OCI-M1 (cell line): ENCODE measurements at places on chromosomes 11 and 22.

DNA sequence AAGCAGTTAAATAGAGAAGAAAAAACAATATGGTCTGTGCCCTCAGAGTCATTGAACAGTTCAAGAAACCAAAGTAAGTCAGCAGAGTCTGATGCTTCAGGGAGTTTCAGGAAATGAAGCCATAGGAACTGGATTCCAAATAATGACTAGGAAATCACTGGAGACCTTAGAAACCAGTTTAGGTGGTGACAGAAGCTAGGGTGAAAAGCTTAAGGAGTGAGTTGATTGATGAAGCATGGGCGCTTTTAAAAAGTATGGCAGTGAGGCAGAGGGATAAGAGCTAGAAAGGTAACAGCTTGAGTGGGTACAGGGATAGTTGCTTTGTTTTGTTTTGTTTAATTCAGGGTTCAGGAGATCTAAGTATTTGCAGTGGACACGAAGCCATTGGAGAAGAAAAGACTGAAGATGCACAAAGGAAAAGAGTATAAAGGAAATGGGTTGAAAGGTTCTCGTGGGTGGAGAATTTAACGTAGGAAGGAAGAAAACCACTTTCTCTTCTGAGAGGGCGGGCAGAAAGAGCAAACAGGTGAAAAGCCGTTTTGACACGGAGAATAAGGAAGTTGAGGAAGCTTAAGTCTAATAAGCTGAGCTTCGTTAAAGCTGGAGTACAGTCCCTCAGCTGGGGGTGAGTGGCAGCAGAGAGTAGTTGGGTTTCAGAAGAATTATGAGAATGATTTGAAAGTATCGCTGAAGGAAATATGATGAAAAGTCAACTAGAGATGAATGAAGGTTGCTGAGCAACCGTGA, 14.8 kb downstream of the SGSM3 start:
- DNase-seq, result peak; percentile 52

GRCh38 chr22:35065796-35066218, at the start of gene ISX:
ISX (plus strand) TSS chr22:35066158; CDS start chr22:35067088, 930 bp downstream.
- no peak for DNase-seq

DNA sequence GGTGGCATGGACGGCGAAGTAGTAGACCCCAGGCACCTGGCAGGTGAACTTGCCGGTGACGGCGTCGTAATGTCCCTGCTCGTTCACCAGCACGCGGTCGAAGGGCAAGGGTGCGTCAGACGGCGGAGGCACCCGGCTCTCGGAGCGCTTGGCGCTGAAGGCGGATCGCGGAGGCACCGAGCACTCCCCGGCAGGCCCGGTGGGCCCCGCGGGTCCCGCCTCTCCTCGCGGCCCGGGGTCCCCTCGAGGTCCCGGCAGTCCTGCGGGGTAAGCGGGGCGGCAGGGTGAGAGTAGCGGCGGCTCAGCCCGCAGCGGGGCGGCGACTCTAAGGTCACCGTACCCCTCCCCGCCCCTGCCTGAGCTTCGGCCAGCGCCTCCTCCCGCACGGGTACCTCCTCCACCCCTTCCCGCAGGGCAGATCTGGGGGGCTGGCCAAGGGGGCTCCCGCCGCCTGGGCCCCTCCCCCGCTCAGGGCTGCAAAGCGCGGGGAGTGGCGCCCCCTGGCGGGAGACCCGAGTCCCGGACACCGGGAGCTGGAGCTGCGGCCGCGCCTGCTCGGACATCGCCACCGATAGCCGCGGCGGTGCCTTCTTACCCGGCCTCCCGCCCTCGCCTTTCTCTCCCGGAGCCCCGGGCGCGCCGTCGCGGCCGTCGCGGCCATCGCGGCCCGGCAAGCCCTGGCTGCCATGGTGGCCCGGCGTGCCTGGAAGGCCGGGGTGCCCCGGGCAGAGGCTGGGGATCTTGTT, 921 bp downstream of the C1QTNF5 start:
- DNase-seq, result peak; percentile 69

GRCh38 chr11:9277176-9277575, 12.0 kb upstream of the DENND5A start:
- no peak for DNase-seq

- no peak for DNase-seq
Measured at GRCh38 chr11:87019613-87020271, 18.0 kb upstream of the TMEM135 start.

- DNase-seq, result no peak
Measured at GRCh38 chr11:92546603-92547002, 322.0 kb downstream of the FAT3 start.

- DNase-seq, result no peak
Measured at GRCh38 chr11:116906479-116906878, 69.1 kb upstream of the APOA1 start.

- DNase-seq, result no peak
Measured at GRCh38 chr22:49297286-49297870, 530.3 kb downstream of the BRD1 start.

DNA sequence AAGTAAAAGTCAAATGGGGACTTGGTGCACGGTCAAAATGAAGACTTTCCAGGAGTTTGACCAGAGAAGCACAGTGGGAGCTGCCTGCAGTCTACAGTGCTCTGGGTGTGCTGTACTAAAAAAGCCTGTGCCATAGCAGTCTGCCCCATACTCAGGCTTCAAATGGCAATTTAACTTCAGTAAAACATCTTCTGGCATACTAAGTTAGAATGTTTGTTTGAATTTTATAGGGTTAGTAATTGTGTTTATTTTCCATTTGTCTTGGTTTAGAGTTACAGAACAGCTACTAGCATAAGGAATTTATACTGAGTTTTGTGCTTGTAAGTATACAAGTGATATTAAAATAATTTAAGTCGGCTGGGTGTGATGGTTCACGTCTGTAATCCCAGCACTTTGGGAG, 29.3 kb upstream of the LIPT2 start:
- DNase-seq, result no peak

- no peak for DNase-seq
Measured at GRCh38 chr11:1218256-1218787, 4.5 kb upstream of the MUC5B start.

DNA sequence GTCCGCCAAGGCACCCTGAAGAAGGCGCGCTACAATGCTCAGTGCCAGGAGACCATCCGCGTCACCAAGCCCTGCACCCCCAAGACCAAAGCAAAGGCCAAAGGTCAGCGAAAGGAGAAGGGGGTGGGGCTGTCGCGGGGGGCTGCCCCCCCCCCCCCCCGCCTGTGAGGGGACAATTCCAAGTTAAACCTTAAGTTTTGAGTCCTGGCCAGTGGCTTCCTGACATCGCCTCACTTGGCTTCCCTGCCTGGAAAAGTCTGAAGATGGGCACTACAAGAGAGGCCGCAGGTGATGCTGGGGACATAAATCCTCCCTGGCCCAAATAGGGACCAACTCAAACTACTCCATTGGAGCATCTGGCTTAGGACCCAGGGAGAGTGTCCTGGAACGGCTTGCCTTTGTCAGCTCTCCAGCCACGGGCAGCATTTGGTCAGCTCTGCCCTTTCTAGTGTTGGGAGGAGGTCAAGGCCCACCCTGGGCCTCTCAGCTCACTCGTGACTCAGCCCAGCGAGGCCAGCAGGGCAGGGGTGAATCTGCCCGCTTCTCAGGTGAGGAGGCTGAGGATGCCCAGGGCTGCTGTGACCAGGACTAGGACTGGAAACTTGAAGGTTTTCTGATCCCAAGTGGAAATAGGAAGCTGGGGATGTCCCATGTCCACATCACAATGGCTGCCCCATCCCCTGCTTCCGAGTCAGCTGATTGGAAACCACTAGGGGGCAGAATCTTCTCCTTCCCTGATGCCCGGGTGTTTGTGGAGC, 1.4 kb downstream of the MDK start:
- peak; percentile 69 for DNase-seq

- DNase-seq, result peak; percentile 29
Measured at GRCh38 chr11:122864386-122865115, 18.0 kb upstream of the JHY start.

GRCh38 chr22:30602049-30602448, 4.9 kb upstream of the TCN2 start:
- peak; percentile 66 for DNase-seq

DNA sequence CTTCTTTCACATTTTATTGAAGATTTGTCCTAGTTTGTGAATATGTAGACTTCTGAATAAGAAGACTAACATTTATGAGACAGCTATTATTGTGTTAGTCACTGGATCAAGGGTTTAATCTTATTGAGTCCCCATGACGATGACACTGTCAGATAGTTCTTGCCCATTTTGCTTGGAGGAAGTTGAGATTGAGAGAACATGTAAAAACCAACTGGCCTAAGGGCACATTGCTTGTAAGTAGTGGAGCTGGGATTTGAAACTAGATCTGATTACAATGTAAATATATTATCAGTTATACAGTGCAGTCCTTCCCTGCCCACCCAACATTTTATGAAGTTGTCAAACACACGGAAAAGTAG, 134.7 kb downstream of the HIPK3 start:
- DNase-seq, result no peak

DNA sequence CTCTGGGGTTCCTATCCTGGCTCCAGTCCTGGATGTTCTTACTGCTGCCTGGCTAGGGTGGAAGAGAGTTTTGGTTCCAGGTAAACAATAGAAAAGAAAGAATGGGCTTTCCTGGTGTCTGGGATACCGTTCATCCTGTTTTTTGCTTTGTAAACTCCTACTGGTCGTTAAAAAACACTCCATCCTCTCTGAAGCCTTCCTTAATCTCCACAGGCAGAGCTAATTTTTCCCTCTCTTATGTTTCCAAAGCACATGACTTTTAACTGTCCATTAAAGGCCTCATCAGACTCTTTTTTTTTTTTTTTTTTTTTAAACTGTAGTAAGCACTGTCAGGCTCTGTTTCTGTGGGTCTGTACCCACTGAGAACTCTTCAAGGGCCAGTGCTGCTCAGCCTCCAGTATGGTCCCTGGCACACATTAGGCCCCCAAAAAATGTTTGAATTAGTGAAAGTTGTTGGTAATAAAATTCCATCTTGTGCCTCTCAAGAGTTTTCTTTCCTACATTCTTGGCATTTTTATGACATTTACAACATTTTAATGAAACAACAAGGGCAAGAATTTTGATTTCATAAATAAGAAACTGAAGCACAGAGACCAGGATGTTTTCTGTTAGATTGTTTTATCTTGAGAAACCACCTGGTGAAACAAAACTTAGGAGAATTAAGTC, 104.2 kb downstream of the TEAD1 start:
- DNase-seq, result no peak

- DNase-seq, result no peak
Measured at GRCh38 chr11:121581607-121582006, 128.8 kb upstream of the SORL1-AS1 start.

- DNase-seq, result no peak
Measured at GRCh38 chr22:22578702-22579424, 19.8 kb upstream of the PRAME start.

- DNase-seq, result no peak
Measured at GRCh38 chr11:60282286-60282685, 1.8 kb downstream of the MS4A4A start.

DNA sequence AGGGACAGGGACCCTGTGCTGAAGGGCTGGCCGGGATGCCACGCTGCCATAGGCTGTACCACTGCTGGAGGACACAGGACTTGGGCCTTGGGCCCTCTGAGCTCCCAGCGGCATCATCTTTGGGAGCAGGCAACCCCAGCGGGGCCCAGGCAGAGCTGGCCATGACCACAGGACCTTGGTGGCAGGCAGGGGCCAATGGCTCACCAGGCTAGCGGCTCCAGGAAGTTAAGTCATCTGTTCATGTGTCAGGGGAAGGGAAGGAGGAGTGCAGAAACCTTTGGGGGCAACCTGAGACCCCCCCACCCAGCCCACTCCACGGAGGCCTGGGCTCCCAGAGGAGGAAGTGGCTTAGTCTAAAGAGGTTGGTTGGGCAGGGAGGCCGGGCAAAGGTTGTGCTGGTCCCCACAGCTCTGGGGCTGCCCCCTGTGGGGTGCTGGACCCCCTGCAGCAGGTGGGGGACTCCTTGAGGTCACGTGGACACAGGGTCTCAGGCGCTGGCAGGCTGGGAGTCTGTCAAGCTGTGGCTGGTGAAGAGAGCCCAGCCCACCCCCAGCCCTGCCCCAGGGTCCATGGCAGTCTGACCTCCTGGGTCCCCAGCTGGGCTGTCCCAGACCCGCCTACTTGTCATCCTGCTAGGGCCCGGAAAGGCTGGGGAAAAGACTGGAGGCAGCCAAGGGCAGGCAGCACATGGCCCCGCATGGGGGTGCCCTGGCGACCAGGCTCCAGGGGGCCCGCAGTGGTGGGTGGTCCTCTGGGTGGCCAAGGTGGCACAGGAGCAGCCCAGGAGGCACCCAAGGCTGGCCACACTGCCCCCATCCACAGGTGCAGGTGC, 184.3 kb downstream of the IGLL1 start:
- no peak for DNase-seq

GRCh38 chr11:7439746-7440320, 45.5 kb upstream of the OLFML1 start:
- DNase-seq, result no peak

GRCh38 chr11:35155677-35156076, 16.7 kb downstream of the CD44 start:
- DNase-seq, result no peak

DNA sequence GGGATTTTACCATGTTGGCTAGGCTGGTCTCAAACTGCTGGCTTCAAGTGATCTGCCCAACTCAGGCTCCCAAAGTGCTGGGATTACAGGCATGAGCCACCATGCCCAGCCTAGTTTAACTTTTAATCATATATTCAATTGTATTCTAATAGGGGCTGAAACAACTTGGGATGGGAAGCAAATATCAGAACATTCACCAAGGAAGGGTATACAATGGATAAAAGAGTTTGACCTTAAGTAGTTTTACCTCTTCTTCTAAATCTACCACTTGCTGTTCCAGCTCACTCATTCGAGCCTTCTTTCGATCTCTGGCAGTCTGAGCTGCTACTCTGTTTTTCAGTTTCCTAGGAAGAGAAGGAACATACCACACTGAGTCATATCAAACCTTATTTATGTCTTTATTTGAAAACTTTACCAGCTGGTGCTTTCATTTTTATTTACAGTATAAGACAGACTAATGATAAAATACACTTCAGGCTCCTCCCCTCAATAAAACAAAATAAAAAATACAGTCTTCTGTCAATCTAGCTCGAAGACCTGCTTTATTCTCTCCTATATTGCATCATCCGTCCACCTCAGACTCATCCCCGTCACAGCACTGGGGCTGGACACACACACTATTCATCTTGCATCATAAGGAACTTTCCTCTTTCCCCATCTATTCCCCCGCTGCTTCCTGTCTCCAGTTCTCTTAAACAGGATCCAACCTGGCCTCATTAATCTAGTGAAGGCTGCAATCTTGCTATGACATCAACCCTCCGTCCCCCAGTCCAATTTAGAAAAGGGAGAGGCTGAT, 1.4 kb downstream of the XBP1 start:
- peak; percentile 85 for DNase-seq

DNA sequence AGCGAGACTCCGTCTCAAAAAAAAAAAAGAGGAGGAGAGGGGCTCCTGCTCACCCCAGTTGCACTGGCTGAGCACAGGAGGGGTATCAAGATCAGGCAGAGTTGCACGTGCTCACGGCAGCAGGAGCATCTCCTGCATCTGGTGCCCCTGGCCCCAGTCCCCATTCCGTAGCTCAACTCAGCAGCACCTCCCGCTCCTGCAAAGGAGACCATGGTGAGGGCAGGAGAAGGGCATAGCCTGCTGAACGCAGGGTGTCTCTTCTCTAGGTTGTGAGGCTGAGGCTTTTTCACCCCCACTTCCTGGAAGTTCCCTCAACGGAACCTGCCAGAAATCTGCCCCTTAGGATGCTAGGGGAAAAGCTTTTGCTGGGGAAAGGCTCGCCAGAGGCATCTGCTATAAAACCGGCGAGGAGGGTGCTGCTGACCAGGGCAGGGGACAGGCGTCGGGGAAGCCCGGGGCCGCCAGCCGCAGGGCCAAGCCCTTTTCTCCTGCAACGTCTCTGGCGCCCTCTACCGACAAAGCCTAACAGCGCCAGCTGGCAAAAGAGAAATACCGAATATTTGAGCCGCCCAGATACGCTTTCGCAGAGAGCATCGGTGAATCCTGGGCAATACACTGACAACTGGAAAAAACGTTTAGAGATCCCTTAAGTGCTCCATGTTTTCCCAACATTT, 1.0 kb upstream of the PPP6R2 start:
- DNase-seq, result peak; percentile 94
